T-helper 17 cell (primary cell): ENCODE measurements at places on chromosomes 4 and X. TPM values are rescaled to one million over a fixed set of nuclear protein-coding genes. Genes with fewer than 3 reads are reported as not detected.

GRCh38 chr4:47615385-47615784, 130.3 kb downstream of the ATP10D start:
- DNase-seq, result no peak

- no peak for DNase-seq
Observed at GRCh38 chr4:54498661-54499111, 159.1 kb upstream of the KIT start.

GRCh38 chr4:17385403-17385802, 126.5 kb downstream of the QDPR start:
- DNase-seq, result no peak

Gene XAGE2
- not detected for total RNA-seq

DNA sequence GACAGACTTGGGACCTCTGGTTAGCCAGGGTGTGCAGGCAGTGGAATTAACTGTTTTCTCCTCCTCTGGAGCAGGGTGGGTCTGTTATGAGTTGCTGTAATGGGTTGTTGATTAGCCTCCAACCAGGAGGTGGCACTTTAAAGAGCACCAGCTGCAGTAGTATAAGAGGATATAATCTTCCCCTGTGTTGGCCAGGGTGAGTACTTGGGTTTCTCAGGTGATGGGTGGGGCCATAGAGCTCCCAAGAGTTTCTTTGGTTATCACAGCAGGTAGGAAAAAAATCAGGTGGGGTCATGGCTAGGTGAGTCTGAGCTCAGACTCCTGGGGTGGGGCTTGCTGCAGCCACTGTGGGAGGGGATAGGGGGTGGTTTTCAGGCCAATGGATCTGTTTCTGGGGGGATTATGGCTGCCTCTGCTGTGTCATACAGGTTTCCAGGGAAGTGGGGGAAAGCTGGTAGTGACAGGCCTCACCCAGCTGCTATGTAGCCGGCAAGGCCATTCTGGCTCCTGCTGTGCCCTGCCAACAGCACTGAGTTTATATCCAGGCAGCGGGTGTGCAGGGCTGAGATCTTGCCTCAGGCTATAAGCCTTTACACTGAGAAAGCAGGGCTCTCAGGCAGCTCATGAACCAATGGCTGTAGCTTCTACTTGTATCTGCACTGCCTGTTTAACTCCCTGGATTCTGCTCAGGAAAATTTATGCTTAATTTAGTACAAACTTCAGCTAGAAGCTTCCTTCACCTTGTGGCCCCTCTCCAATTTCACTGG, 70.1 kb downstream of the CCNG2 start:
- no peak for DNase-seq

- no peak for DNase-seq
Observed at GRCh38 chr4:111595456-111595855, 549.8 kb upstream of the FAM241A start.

DNA sequence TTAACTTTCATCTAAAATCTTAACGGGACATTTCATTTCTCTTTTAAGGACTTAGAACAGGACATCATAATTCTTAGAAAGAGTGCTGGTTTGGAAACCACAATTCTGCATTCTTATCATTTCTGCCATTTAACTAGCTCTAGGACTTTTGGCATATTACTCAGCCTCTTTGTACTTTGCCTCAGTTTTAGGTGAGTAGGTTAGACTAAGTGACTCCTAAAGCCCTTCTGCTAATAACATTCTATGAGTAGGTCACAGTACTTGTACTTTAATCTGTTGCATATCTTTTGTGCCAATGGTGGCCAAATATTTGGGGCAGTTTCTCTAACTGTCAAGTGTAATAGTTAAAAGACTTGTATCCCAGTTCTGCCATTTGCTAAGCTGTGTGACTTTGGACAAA, 115.4 kb upstream of the NUDT6 start:
- no peak for DNase-seq

GRCh38 chr4:112279882-112280315, 5.8 kb downstream of the TIFA start:
- DNase-seq, result no peak

DNA sequence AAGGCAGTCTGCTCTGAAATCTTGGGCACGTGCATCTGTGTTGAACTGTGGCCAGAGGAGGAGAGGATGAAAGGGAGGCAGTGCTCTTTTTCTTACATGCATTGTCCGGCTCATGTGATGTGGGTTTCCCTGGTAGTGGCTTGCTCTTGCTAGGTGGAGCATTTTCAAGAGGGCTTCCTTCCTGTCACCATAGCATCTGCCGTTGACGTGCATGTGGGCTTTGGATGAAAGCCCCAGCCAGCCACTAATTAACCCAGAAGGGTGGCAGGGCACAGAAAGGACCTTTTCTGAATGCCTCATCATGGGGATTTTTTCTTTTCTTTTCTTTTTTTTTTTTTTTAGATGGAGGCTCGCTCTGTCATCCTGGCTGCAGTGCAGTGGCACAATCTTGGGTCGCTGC, 121.3 kb downstream of the GPR143 start:
- no peak for DNase-seq

DNA sequence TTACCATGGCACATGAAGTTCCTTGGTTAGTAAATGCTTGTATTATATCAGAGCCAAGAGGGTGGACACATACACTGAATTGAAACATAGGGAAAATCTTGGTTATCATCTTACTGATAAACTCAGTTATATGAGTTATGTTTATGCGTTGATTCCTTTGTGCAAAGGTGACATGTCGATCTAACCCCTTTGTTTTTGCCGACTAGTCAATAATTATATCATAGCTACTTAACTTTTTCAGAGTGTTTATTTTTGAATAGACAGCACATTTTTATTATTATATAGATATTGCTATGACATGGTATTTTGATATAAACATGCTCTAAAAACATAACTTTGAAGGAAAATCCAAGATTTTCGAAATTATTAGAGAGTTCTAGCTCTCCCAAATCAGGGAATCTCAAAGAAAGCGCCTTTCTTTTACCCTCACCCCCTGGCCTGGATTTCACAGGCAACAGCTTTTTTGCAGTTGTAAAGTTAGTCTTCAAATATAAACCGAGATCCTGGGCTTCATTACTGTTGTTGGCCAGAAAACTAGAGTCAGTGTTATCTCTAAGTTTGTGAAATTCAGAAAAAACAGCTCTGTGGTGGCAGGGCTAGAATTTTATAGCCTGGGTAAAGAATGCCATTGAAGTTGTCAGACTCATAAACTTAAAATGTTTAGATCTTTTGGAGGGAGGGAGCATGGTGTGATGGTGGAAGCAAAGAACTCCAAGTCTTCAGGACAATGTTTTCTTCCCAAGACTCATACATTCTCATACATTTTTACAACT, 45.8 kb upstream of the PITX2 start:
- DNase-seq, result no peak

DNA sequence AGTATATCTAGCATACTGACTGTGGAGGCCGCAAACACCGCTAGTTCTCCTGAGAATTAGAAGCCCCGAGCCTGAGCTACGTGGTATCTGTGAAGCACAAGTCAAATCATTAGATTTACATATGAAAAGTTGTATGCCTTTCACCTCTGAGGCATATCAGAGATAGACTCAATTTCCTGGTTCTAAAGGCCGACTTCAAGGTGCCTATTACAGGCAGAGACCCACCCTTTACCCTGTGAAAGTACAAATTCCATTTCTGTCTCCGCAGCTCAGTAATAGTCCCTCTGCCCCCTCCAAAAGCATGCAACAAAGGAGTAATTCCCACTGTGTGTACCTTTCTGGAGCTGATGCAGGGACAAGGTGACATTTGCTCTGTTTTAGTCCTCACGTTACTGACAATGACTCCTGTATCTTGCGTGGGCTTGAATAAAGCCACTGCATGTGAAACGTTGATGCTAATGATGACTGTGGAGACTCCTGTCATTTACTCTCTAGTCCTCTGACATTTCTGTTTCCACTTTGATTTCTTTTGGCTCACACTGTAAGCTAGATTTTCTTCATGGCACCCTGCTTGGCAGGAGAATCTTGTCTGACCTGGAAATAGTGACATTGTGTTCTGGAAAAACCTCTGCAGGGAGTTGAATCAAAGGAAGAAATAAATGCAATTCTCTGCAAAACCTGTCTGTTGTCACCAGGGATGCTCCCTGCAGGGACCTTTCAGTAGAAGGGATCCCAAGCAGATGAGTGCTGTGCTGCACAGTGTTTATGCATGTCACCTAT, 273.2 kb upstream of the EMCN start:
- no peak for DNase-seq

GRCh38 chr4:108141213-108141950, 27.4 kb downstream of the LEF1 start:
- no peak for DNase-seq

Gene TEX11
- total RNA-seq, result not detected

Gene CFAP47
- total RNA-seq, result not detected

DNA sequence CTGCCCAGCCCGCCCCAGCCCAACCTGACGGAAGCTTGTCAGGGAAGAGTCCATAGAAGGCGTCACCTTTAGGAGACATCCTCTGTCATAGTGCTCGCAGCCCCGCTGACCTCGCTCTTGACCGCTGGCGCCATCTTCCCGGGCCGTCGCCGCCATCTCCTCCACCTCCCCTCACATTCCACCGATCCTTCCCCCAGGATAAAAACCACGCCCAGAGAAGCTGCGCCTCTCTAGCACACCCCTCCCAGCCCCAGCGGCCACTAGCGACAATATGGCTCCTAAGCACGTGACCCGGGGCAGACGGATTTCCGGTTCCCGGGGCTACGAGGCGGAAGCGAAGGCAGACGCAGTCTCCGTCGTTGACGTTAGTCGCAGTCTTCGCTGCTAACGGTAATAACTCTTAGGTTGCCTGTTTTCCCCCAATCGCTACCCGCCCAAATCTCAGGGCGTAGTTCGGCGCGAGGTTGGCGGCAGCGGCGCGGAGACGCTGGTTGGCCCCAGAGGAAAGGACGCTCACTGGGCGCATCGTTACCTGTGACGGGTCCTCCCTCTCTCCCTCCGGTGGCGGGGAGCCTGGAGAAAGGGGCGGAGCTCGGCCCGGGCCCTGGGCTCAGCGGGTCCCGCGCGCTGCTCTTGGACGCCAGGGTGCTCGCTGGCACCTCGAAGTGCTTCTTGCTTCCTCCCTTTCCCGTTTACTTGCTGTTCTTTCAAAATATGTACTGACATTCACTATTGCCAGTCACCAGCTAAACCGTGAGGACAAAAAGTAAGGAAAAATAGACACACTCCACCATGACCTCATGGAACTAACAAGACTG, at the start of the genes RCHY1 and THAP6:
Gene RCHY1 (minus strand): TSS at position 273 of the 818 bp plus-strand sequence. CDS start 117 bp downstream, at position 156.
Gene THAP6 (plus strand): TSS at position 343 of the 818 bp plus-strand sequence. CDS start 980 bp downstream, outside the sequence.
- peak; percentile 88 for DNase-seq

Gene RPS6KA6
- total RNA-seq, result 0.05 TPM

Gene ITIH6
- not detected for total RNA-seq

Gene ARHGAP10
- total RNA-seq, result 14.6 TPM

DNA sequence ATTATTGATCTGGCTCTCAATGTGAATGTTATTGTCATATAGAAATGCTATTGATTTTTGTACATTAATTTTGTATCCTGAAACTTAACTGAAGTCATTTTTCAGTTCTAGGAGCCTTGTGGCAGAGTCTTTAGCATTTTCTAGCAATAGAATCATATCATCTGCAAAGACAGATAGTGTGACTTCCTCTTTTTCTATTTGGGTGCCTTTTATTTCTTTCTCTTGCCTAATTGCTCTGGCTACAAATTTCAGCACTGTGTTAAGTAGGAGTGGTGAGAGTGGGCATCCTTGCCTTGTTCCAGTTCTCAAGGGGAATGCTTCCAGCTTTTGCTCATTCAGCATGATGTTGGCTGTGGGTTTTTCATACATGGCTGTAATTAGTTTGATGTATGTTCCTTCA, 102.7 kb downstream of the SH3BGRL start:
- DNase-seq, result no peak

DNA sequence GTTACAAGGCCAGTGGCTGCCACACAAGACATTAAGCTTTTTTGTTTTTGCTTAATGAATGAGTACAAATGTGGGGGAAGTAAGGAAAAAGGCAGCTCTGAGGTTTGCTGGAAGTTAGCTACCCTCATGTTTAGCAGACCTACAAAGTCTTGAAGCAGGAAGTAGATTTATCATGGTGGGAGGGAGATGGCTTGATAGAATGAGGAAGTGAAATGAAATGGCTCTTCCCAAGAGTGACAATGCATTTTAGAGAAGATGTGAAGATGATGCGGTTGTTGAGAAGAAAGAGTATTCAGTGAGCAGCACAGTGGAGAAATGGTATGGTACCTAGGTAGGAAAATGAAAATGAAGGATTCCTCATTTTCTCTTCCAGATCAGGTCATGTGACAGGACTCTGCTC, 108.0 kb downstream of the SLIT2 start:
- no peak for DNase-seq

DNA sequence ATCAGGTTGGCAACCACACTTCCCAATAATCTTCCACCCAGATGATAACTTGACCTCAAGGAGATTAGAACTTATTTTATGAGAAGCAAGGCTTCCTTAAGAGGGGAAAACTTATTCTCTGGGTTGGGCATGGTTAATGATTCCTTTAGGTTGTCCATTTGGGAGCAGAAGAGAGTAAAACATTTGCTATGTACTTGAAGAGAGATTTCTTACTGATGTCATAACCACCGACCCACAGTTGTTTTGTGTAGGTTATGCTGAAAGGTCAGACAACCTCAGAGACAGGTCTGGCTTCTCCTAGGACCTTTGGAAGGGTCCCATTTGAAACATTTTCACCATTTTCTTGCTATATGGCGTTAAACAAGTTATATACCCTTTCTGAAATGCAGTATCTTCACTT, 56.1 kb downstream of the FAM114A1 start:
- DNase-seq, result no peak

GRCh38 chrX:153726286-153727122, 1.8 kb downstream of the ABCD1 start:
- DNase-seq, result peak; percentile 35

DNA sequence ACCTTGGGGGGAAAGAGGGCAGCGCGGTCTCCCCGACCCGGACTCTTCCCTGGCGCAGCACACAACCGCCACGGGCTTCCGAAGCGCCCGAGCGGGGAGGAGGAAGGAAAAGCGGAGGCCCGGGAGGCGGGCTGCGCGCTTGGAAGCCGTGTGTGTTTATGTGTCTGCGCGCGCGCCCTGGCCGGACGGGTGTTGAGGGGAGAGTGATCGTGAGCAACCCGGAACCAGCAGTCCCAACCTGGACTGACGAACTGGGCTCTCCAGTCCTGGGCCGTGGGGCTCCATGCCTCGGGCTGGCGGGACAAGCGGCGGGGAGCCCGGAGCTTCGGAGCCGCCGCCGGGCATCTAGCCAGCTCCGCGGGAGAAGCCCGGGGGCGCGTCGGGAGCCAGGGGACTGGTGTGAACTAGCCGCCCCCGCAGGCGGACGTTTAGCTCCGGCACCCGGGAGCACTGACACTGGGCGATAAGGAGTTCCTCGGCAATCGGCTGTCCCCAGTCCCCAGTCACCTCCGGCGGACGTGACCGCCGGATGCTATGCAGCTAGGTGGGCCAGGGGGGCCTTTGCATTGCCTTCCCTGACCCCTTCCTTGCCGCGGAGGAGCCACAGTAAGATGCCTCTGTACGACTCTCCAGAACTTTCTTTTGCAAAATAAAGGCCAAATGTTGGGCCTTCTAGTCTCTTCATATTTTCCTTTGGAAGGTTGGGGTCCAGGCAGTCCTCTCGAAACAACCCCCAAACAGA, 74.8 kb upstream of the BCOR start:
- no peak for DNase-seq

GRCh38 chr4:16034010-16034748, 49.6 kb downstream of the PROM1 start:
- no peak for DNase-seq

Gene CENPVL2
- not detected for total RNA-seq

- no peak for DNase-seq
Observed at GRCh38 chrX:46327566-46328115, 217.6 kb downstream of the ZNF674 start.
